AG10803 (cell line): ENCODE measurements at places on chromosomes 13 and 19.

GRCh38 chr13:73696271-73696670 is 437.9 kb downstream of the KLF12 start:
- DNase-seq, result no peak

DNA sequence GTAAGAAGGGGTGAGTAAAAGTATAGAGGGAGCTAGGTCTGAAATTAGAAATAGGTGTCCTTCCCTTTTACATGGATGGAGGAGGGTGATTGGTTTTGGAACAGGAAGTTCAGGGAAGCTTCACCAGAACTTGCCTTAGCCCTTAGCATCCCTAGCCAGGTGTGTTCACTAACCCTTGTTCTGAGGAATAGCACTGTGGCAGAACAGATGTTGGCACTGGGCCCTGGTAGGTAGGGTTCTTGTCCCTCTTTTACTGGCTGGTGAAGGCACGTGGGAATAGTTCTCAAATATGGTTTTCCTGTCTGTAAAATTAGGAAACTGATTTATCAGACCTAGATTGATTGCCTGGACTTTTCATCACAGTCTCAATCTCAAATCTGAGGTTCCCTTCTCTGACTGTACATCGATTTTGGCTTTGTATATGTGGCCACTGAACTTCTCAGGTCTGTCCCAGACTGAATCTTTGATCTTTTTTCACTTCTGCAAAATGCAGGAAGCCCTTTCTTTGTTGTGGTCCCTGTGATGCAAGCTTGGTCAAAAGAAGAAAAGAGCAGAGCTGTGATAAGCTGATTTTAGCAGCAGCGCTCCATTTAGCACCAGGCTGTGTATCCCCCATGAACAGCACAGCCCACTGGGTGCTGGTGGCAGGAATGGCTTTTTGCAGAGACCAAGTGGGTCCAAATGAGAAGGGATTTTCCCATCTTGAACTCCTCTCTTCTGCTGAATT is 86.2 kb upstream of the HTR2A start:
- DNase-seq, result no peak

GRCh38 chr13:95246292-95247082 is 54.8 kb downstream of the ABCC4 start:
- no peak for DNase-seq

GRCh38 chr19:27774337-27774736 is 1438.6 kb downstream of the UQCRFS1 start:
- no peak for DNase-seq

GRCh38 chr13:33636955-33637670 is 180.8 kb upstream of the RFC3 start:
- no peak for DNase-seq
